GM20000 (cell line): ENCODE measurements at places on chromosomes 6 and 20.
A peak's percentile ranks its signal among the peaks of the same experiment; 100 is the strongest.

GRCh38 chr20:13243826-13244376, 22.8 kb downstream of the ISM1 start:
- no peak for DNase-seq

DNA sequence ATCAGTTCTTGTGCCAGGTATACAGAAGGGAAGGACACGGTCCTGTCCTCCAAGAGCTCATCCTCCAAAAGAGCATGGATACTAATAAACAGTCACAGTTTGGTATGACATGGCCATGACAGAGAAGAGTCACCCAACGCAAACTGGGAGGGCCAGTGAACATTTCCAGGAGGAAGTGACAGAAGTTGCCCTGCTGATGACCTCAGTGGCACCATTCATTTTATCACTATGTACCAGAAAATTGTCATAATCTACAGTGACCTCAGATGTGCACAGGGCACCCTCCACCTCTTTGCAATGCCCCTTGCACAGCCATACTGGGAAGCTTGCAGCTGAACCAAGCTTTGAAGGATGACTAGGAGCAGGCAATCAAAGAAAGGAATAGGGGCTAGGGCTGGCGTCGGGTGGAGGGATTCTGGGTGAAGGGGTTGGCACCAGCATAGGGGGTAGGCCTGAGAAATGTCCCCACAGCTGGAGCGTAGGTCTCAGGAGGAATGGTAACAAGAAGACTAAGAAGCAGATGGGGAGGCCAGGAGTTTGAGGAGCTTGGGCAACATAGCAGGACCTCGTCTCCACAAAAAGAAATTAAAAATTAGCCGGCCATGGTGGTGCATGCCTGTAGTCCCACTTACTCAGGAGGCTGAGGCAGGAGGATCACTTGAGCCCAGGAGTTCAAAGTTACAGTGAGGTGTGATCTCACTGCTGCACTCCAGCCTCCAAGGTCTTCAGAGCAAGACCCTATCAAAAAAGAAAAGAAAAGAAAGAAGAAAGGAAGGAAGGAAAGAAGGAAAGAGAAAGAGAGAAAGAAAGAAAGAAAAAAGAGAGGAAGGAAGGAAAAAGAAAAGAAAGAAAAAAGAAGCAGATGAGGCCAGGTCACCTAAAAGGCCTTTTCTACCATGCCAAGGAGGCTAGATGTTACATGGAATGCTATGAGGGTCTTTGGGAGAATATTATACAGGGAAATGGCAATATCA, 65.3 kb upstream of the SNX9 start:
- no peak for DNase-seq

DNA sequence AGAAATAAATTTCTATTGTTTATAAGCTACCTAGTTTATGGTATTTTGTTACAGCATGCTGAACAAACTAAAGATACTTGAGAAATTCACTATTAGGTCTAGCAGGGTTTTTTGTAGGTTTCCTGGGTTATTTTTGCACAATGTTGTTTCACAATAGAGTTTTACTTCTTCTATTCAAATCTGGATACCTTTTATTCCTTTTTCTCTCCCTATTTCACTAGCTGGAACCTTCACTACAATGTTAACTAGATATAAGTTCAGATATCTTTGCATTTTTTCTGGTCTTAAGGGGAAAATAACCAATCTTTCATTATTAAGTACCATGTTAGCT, 237.7 kb upstream of the CITED2 start:
- DNase-seq: no peak

- DNase-seq: no peak
These were observed 53.1 kb downstream of the SLC22A1 start for GRCh38 chr6:160174681-160175080.

DNA sequence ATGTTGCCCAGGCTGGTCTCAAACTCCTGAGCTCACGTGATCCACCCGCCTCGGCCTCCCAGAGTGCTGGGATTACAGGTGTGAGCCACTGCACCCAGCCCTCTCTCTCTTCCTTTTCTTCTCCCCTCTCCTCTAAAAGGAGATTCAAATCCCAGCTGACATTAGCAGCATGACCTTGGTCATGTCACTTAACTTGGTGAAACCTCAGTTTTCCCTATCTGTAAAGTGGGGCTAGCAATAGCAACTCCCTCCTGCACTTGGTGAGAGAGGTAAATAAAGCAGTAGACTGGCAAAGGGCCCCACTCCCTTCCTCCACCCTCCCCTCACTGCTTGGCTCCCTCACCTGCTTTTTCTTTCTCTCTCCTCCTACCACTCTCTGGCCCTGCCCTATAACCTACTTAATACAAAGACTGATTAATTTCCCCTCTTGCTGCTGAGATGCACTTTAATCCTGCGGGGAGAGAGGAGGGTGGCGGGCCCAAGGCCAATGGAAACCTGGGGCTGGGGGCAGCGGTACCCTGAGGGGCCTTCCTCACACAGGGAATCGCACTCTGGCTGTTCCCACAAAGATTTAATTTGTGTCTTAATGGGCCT, 54.2 kb upstream of the ZFAND3 start:
- no peak for DNase-seq

DNA sequence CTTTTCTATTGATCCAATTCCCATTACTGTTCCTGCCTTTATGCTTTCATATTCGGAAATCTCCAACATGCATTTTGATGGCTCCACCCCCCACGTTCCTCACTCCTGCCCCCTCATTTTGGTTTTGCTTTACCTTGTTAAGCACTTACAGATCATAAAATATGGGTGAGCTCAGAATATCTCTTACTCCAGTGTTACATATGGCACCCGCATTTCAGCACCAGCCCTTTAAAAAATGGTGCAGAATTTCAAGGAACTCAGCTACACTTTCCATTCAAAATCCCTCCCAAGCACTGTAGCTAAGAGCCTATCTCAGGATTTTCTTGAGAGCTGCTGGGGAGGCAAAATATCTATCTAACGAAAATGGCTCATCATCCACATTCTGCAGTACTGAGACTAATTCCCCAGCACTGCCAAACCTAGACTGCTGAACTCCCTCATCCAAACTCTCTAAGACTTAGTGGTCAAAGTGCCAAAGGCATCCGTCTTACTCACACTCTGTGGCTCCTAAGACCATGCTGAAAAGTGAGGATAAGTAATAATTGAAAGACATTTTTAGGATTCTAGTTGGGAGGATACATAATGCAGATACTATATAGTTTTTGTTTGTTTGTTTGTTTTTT, 7.8 kb downstream of the SGK1 start:
- no peak for DNase-seq

- DNase-seq: peak; percentile 18
These were observed 835.4 kb downstream of the MAFB start for GRCh38 chr20:39853636-39854035.

DNA sequence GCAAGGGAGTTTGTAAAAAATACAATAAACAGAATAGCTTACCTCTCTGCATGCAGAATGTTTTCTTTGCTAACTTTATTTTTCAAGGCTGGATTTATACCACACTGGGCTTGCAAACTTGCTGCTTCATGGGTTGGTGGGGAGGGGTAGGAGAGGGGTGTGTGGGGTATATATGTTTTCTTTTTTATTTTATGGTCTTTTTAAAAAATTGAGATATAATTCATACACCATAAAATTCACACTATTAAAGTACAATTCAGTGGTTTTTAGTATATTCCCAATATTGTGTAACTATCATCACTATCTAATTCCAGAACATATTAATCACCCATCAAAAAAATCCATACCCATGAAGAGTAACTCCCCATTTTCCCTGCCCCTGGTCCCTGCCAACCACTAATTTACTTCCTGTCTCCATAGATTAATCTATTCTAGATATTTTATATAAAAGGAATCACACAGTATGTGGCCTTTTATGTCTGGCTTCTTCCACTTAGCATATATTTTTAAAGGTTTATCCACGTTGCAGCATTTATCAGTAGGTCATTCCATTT, 14.3 kb upstream of the TRPC4AP start:
- DNase-seq: no peak

DNA sequence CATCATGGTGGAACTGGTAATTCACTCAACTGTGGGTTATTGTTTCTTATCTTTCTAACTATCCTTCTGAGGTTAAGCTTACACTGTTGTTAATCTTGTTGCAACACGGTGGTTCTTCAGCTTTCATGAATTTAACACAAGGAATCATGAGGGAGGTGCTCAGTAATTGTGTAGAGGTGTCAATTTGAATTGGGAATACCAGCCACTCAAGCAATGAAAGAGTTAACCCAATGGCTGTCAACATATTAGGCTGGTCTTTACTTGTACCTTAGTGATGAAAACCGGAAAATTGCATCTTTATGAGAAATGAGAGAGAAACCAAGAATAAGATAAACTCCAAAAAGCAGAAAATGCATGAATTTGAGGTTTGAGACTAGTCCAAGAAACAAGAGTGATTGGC, 95.7 kb downstream of the HS3ST5 start:
- no peak for DNase-seq
